ENCODE measurements at places on chromosomes 2 and 18.
A peak's percentile ranks its signal among the peaks of the same experiment; 100 is the strongest.

DNA sequence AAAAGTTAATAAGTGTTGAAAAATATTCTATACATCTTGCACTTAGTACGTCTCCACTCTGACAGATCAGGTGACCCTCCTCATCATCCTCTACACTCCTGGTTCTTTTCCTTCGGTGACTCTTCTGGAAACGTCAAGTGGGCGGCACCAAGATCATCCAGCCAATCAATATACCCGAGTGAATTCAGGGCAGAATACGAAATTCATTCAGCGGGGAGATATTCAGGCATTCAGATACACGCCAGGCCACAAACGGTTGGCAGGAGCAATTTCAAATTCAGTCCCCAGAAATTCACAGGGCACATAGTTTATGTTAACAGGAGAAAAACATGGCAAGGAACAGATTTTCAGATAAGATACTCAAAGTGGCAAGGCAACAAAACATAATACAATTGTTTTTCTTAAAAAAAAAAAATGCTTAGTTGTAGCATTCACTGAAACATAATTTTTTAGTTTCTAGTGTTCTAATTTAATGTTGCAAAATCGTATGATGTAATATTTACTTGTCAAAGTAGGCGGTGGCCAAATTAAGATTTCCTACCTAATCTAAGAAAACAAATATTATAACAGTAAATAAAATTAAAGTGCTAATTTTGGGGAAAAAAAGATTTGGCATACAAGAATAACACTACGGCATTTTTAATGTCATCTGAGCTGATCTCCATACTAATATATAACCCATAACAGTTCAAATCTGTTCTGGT is 4.2 kb downstream of the CLK1 start:
- no peak for DNase-seq

- no peak for DNase-seq
These were observed 190.8 kb downstream of the ARHGAP28 start for GRCh38 chr18:6920099-6920955.

DNA sequence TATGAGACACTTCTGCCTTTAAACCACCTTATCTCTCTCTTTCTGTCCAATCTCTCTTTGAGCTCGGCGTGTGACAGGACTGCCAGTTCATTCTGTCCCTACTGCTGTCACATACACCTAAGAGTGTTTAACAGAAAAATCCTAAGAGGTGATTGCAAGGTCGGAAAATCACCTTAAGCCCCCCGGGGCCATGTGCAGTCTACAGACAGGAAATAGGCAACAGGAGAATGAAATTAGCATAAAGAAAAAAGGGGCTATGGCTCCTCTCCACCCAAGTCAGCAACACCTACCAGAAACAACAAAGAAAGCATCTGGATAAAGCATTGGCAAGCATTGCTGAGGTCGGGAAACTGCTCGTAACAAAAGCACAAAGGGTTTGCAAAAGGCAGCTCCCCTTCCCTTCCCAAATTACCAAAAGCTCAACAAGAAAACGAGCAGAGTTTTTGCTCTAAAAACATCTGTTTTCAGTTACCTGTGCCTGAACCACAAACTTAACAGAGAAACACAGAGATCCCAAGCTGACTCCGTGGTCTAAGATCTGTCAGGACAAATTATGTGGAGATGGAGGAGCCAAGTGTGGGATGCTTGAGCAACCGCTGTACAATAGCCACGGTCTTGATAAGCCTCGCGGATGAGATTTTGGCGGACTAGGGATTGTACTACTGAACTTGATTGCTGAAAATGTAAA is 30.4 kb downstream of the ANKRD44 start:
- no peak for DNase-seq

GRCh38 chr2:142330458-142330857 is 199.6 kb upstream of the LRP1B start:
- DNase-seq = no peak

GRCh38 chr2:20444101-20444992 is 2.5 kb upstream of the RHOB start:
- DNase-seq = no peak

GRCh38 chr2:63880625-63881024 is 38.9 kb downstream of the UGP2 start:
- no peak for DNase-seq

DNA sequence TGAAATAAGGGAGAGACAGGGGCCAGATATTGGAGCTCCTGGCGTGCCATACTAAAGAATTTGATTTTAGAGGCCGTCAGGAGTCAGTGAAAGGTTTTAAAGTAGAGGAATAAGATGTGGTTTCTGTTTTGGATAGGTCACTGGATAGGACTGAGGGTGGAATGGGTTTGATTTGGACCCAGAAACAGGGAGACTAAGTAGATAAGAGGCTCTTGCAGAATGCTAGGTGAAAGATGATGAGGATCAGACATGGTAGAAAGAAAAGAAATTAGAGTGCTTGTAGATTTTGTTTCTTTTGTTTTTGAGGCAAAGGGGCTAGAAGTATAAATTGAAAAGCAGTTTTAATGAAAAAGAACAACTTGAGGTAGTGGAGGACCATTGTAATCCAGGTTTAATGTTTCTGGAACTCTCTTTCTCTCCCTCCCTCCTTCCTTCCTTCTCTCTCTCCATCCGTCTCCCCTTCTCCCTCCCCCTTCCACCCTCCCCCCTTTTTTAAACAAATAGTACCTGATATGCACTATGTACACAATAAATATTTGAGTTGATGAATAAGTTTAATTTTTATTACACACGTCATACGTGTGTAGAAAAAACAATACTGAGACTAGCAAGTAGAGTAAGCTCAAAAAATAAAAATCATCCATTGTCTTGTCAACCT is 1.9 kb downstream of the NDUFV2 start:
- DNase-seq = no peak

DNA sequence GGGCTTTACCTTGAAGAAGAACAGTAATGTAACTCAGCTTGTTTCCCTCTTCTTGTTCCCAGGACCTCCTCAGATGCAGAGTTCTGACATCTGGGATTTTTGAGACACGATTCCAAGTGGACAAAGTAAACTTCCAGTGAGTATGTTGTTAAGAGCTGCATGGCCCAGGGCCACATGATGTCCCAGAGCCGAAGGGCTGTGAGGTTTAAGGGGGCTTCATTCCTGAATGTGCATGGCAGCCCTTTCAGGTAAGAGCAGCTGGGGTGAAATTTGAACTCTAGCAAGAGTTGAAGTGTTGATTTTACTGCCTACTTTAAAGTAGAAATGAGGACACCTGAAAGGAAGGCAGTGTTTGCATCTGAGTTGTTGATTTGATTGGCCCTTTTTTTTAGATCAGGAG is 13.3 kb downstream of the CHMP1B start:
- DNase-seq = no peak

- DNase-seq = no peak
These were observed 18.0 kb downstream of the DNMT3A start for GRCh38 chr2:25323610-25324189.

- DNase-seq = no peak
These were observed 18.7 kb upstream of the CCBE1 start for GRCh38 chr18:59715966-59716369.

DNA sequence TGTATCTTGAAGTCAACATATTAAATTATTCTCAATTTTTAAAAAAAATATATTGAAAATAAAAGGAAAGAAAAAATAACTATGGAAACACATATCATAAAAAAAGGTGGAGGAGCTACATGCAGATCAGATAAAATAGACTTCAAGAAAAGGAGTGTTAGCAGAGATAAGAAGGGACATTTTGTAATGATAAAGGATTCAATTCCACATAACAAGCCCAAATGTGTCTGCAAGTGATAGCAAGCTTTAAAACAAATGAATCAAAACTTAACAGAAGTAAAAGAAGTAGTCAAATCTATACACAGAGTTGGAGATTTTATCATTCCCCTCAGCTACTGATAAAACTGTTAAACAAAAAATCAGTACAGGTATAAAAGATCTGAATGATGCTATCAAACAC is 74.9 kb downstream of the TTC32 start:
- no peak for DNase-seq

DNA sequence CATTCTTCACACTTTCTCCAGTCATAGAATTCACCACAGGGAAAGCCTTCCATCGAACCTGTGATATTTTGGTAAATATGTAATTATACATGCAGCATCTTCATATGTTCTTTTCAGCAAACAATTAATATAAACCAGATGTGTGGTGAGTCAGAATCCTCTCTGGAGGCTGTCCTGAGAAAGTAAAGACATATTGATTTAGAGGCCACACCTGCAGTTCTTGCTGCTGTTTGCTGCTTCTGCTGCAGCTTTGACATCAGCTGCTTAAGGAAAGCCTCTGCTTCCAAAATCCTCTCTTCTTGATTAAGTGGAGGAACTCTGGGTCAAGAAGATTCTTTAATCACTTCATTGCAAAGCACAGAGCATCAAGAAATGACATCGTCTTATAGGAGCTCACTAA is 568.8 kb upstream of the ZEB2 start:
- DNase-seq = no peak

GRCh38 chr18:49967171-49967570 is 153.8 kb upstream of the ACAA2 start:
- no peak for DNase-seq

- DNase-seq = no peak
These were observed 60.7 kb upstream of the RAPGEF4 start for GRCh38 chr2:172674968-172675303.

DNA sequence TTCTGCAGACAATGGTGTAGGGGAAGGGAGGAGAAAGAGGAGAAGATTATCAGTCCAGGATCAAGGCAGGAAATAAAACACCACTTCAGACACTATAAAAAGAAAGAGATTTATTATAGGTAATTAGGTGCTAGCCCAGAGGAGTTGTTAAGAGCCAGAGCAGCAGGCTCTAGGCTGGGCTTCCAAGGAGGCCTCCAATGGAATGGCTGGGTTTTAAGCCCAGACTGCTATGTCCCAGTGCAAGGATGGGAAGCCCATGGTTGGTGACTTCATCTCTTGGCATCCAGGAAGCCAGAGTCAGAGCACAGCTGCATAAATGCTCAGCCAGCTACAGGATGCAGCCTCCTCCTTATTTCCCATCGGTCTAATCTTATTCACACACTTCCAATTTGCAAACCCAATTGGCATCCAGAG is 95.6 kb downstream of the LAMA3 start:
- DNase-seq = no peak

GRCh38 chr2:217953011-217953481 is 49.7 kb downstream of the TNS1 start:
- no peak for DNase-seq

- DNase-seq = no peak
These were observed 202.3 kb downstream of the KCNH7 start for GRCh38 chr2:162636206-162636728.

DNA sequence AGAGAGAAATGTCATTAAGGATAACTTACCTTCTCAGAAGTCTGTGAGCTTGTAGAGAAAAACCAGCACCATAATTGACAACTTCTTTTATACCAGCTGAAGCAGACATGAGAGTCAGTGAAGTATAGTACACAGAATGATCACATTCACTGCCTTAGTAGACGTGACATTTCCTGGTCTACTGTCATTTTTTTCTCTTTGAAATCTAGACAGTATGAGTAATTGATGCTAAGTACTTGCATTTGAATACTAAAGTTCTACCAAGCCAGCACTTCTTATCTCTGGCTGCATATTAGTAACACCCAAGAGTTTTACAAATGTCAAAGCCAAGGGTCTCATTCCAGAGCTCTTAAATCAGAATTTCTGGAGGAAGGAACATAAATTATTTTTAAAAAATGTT is 25.4 kb upstream of the ACADL start:
- no peak for DNase-seq

- DNase-seq = no peak
These were observed 5.2 kb downstream of the GATA6 start for GRCh38 chr18:22174341-22175145.

GRCh38 chr2:241340631-241341163 is 15.4 kb upstream of the FARP2 start:
- no peak for DNase-seq

DNA sequence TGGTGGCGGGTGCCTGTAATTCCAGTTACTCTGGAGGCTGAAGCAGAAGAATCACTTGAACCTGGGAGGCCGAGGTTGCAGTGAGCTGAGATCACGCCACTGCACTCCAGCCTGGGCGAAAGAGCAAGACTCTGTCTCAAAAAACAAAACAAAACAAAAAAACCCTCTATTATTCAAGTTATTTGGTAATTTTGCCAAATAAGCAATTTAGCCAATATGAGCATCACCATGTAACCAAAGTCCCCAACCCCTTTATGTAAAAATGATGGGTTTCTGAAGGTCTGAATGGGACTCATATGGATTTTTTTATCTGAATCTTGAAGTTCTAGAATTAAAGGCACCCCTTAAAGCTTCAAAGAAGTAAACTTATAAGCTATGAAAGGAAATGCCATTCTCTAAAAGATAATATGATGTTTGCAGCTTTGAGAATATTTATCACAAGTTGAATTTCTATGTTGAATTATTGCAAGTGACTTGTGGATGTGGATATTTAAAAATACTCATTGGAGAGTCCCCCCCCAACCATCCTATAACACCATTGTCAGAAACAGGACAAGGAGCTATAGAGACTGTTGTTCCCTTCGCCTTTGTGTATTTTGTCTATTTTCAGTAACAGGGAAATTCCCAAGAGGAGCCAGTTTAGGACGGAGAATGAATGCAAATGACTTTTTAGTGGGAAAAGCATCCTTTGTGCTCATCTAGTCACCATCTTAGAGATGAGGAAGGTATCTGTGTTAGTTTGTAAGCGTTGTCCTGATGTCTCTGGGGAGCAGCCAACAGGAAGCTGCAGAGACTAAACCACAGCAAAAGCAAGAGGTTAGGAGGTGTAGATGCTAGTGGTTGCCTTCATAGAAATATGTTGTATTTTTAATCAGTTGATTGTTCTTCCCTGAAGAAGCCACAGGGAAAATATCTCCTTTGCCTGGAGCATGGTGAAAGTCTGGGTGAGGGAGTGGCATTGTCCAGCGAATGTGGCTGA is 68.3 kb downstream of the TET3 start:
- peak; percentile 40 for DNase-seq

GRCh38 chr2:45826884-45827635 is 175.6 kb downstream of the PRKCE start:
- DNase-seq = no peak

DNA sequence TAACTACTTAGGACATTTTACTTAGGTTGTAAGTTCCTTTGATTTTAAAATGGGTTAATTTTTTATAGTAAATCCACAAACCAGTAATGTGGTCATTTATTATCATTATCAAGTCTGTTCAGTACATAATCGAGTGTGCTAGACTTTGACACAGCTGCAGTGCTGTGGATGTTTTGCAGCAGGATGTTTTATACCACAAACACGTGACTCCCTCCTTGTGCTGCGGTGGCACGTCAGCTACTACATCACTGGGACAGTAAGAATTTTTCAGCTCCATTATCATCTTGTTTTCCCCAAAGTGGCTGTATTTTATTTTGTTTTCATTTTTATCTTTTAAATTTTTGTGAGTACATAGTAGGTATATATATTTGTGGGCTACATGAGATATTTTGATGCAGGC is 70.0 kb downstream of the ATP9B start:
- peak; percentile 37 for DNase-seq

DNA sequence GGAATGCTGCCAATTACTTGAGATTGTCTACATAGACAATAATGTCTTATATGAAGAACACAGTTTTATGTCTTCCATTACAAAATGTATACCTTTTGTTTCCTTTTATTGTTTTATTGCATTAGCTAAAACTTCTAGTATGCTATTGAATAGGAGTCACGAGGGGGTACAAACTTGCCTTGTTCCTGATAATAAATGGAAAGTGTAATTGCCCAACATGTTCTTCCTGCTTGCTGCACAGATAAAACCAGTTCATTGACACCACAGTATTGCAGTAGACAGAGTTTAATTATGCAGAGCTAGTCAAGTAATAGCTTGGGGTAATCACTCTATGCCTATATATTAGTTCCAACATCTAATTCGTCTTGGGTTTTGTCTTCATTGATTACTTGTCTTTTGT is 1276.2 kb upstream of the NRXN1 start:
- no peak for DNase-seq

- DNase-seq = no peak
These were observed 60.2 kb upstream of the GALNT13 start for GRCh38 chr2:153811516-153811915.
